Stimulated activated CD8-positive, alpha-beta memory T cell treated with anti-CD3 and anti-CD28 coated beads, Interleukin-15, amount 100 ng/mL, for 4 hours (primary cell): ENCODE measurements at places on chromosomes 4 and X.

DNA sequence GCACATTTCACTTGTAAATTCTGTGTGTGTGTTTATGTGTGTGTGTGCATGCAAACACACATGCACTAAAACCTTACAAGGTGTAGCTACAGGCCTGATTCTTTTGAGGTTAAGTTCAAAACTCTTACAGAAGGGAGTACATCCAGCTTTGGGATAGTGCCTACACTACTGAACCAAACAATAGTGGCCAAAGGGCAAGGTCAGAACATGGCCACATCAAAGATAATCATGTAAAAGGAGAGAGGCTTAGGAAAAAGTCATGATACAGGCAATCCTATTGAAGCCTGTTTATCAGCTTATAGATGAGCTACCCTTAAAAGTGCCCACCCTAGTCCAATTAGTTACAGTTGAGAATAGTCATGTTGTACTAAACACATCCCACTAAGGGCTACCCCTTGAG lies 139.6 kb downstream of the IDS start:
- DNase-seq: no peak

GRCh38 chr4:109560687-109561461 lies 828 bp downstream of the MCUB start:
- peak; percentile 42 for DNase-seq

- DNase-seq: no peak
Observed at GRCh38 chrX:120264341-120264740, 13.7 kb downstream of the ZBTB33 start.

DNA sequence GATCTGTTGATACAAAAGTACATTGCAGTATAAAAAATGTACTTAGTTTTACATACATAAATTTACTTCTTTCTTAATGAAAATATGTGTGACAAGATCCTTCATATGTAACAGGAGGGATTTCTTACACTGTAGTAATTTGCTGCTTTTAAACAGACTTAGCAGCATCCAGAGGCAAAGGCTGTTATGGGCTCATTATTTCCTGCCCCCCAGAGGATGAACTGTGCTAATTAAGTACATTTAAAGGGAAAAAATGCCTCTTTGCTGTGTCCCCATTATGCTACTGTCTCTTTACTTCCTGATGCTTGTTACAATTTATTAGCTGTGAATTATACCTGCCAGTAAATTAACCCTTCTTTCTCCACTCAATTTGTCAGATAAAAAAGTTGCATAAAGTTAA lies 47.1 kb downstream of the NDST3 start:
- DNase-seq: no peak

DNA sequence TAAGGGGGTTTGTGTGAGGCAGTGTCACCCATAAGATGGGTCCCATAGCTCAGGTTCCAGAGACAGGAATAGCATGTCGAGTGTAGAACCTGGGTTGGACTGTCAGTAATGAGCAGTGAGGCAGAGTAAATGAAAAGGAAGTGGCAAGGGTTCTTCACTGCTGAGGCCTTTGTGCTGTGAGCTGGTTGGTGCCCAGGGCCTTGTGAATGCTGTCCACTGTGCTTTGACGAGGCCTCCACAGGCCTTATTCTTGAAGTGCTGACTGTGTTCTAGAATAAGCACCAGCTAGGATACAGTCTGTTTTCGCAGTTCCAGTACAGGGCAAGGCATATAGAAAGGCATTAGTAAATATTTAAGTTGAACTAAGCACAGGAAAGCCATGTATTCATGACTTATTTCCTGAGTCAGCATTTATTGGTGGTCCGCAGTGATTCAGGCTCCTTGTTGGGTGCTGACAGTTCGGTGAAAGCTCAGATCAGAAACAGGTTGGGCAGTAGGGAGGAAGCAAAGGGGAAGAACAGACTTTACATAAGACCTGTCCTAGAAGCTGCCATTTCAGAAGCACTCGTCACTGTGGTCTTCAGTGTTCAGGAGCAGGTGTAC lies 25.6 kb upstream of the TADA2B start:
- DNase-seq: no peak

- peak; percentile 71 for DNase-seq
Observed at GRCh38 chr4:152100379-152101201, 339.8 kb upstream of the GATB start.

DNA sequence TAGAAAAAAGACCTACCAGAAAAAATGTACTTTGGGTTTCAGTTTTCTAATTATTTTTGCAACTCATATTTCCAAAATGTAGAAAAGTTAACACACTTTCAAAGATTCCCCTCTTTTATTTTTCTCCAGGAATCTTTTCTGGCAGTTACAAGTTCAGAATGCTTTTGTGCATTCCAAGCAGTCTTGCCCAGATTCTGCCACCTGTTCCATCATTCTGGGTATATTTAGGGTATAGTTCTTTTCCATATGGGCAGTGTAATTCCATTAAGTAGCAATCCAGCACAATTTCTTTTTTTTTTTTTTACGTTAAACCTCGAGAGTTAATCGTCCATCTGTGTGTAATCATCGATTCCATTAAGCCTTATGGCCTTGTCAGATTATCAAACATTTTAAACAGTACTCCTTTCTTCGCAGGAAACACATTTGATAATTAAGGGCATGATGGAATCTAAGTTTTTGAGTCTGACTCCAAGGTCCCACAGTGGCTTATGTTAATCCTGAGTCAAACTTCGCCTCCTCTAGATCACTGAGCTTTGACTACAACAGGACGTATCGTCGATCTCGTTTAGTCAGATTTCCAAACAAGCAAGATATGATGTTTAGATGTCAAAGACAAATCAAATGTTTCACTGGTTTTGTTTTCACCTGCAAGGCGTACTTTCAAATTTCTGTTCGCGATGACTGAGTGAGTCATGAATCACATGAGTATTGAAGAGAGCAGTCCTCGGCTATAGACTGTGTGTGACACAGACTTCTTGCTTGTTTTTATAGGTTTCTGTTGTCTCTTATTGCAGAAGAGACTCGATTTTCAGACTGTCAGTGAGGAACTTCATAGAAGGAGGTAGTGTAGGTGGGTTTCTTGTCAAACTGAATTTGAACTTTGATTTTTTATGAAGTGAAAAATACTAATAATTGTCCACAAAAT lies 118.9 kb upstream of the GK2 start:
- DNase-seq: no peak

DNA sequence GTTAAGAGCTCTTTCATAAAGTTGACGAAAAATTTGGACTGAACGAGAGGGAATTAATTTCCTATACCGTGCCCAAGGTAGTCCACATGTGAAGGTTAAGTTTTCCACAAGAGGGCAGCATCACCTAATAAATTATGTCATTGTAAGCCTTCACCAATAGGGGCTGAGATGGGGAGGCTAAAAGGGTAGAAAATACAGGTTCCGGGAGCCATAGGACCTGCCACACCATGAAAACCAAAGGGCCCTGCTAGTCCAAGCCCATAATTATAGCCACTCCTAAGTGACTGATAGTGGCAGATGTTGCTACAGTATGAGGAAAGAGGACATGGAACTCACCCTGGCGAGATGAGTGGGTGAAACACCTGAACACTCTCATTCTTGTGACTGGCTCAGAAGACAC lies 122.2 kb downstream of the SHROOM4 start:
- DNase-seq: no peak

DNA sequence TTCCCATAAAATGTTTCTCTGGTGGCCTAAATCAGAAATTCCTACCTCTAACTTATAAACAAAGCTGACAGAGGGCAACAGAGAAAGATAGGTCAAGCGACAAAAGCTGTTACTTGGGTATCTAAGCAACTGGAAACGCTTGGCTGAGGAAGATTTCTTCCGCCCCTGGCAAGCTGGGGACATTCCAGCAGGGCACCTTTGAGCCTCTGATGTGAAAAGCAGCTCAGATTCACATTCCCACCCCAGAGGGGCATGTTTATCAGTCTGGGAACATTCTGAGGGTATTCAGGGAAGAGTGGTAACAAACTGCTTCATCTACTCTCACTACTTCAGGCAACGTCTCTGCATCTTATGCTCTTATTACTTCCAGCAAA lies 3.5 kb upstream of the CDS1 start:
- DNase-seq: no peak
